ENCODE measurements at places on chromosomes 6 and 20.

DNA sequence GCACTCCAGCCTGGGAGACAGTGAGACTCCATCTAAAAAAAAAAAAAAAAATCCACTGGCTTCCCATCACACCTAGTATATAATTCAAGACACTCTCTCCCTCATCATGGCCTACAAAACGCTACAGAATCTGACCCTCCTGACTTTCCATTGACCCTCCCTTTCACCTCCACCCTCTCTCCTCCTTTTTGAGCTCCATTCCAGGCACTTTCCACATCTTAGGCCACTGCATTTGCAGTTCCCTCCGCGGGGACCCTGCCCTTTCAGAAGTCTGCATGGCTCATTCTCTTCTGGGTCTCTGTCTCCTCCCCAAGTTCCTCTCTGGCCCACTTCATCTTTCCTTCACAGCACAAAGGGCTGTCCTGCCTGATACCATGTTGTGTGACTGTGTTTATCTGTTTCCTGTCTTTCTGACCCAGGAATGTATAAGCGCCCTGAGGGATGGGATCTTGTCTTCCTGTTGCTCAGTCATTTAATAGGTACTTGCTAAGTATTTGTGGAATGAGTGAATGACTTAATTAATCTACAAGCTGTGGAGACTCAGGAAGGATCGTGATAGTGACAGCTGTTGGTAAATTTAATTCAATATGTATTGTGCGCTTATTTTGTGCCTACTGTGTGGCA lies 35.2 kb downstream of the NCR2 start:
- no peak for DNase-seq

- DNase-seq: peak; percentile 17
These were observed 31.7 kb downstream of the SAMHD1 start for GRCh38 chr20:36919715-36920333.

- DNase-seq: no peak
These were observed 417.5 kb upstream of the OPRM1 start for GRCh38 chr6:153621491-153621890.

DNA sequence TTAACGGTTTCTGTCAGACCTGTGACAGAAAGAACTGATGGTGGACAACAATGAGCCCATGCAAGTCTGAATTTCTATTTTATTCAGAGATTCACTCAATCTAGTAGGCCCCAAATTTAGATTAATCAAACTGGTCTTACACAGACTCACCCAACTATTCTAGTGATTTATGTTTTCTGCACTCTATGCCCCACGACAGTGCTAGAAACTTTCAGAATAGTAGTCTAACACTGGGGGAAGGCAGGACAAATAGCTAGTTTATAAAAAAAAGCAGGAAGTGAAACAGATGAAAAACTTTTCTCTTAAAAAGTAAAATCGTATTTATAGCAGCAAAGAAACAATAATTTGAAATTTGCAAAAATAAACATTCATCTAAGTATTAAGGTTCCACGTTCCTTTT lies 5.0 kb downstream of the TCP11 start:
- no peak for DNase-seq
